ENCODE measurements at places on chromosomes 5 and 9. TPM values are rescaled to one million over a fixed set of nuclear protein-coding genes. Genes with fewer than 3 reads are reported as not detected.

Gene PCDHGB1
- total RNA-seq, result 1.4 TPM

Gene TIFAB
- total RNA-seq, result not detected

Gene RMI1
- total RNA-seq, result 8.0 TPM

Gene RMRP
- 10,291 TPM for total RNA-seq

Gene ITGA1
- total RNA-seq, result 75.4 TPM

Gene SAXO1
- total RNA-seq, result not detected

Gene GABRA1
- not detected for total RNA-seq

Gene CDH6
- total RNA-seq, result 0.56 TPM

Gene HTR4
- total RNA-seq, result not detected

Gene BHMT
- not detected for total RNA-seq

Data from dermis blood vessel endothelial cell (primary cell).